ENCODE measurements at places on chromosomes 2 and 18.

GRCh38 chr2:49767316-49767715 is 613.0 kb upstream of the FSHR start:
- no peak for DNase-seq

- no peak for DNase-seq
These were observed 193.4 kb downstream of the CCDC102B start for GRCh38 chr18:68991286-68991685.

DNA sequence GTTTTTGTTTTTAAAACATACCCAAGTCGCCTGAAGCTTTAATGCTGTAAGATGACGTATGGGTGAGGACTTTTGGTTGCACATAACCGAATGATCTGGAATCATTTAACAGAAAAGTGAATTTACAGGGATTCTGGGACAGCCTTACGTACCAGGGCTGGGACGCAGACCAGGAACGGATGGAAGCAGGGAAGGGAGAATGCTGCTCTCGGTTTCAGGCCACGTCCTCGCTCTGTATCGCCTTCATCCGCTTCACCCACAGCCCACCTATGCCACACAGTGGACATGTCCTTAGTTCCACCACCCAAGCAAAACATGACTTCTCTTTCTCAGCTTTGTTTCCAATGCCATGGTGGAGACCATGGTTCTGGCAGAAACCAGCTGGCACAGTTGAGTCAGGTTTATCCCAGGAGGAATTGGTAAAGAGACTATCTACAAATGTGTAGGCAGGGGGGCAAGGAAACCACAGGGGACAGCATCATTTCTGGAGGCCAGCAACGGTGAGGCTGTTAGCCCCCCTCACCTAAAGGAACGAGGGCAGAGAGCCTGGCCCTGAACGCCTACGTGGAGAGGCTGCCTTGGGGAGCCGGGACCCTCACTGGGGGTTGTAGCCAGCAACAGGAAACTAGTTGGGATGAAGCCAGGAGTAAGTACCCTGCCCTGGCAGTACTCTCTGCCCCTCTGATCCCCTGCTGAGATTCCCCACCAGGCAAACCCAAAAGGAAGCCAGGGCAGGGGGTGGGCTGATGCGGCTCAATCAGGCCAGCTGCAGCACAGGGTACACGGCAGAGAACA is 132.5 kb downstream of the NDUFA10 start:
- no peak for DNase-seq

DNA sequence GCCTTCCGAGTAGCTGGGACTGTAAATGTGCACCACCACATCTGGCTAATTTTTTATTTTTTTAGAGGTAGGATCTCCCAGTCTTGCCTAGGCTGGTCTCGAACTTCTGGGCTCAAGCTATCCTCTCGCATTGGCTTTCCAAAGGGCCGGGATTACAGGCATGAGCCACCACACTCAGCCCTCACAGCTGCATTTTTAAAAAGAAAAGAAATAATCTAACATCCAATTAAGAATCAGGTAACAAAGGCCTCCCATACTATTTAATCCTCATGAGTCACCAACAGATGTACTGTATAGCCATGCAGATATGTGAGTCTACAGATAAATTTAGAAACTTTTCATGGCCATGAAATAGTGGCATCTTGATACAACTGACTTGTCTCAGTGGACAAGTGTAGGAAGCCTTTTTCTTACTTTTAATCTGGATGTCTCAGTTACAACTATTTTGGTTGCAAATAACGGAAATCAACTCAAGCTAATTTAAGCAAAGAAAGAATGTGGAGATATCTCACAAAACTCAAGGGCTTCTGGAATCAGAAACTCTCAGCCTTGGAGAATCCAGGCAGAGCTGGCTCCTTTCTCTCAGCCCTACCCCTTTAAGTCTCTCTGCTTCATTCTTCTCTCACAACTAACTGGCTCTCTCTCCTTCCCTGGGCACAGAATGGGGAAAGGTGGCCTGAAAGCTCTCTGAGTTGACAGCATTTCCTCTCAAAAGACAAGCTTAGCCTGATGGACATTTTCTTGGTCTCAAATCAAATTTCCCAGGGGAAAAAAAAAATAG is 12.8 kb upstream of the PPM1B start:
- DNase-seq = no peak

GRCh38 chr18:43665105-43665788 is 388.0 kb upstream of the SYT4 start:
- no peak for DNase-seq

DNA sequence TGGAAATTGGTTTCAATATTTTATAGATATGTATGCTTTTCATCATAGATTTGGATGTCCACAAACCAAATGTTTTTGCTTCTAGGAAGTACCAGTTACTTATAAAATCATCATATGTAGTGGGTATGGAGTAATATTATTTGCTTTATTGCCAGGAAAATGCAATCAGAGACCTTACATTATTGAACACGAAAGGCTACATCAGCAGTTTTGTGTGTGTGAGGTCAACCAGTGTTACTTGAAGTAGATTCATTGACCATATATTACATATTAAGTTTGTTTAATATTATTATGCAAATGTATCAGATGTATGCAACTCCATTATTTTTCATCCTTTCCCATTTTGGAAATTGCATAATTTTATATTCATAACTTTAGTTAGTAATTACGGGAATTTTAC is 219.1 kb upstream of the MMADHC start:
- DNase-seq = no peak

DNA sequence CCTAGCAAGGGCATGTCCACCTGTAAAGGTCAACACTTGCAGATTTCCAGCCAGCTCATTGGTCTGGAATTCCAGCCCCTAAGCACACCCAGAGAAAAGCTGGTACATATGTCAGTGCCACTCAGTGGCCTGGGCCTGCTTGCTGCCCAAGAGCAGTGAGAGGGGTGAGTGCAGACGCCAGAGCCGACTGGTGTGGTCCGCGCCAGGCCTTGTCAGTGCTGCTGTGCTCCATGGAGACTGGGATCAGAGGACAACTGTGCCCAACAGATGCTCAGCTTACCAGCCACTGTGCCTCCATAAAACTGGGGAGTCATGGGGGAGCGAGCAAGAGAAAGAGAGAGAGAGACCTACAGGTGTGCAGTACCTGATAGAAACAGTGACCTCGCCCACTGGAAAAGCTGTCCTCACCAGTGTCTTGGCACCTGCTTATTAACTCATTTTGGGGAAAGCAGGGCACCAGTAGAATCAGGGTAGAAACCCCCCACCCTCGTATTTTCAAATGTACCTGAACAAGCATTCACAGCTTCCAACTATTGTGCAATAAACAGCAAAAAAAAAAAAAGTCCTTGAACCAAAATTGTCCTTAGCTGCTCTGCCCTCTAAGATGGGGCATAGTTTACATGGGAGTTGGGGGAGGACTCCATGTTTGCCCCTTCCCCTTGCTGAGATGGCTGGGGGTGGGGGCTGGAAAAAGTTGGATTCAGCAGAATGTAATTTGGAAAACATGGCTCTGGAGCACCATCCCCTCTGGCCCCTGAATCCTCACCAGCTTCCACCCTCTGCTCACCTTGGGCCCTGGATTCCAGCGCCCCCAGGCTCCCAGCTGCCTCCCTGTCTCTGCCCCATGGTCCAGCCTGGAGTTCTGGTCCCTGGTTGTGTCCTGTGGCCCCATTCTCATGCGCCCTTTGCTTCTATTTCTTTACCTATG is 1.4 kb upstream of the SP140L start:
- DNase-seq = no peak

DNA sequence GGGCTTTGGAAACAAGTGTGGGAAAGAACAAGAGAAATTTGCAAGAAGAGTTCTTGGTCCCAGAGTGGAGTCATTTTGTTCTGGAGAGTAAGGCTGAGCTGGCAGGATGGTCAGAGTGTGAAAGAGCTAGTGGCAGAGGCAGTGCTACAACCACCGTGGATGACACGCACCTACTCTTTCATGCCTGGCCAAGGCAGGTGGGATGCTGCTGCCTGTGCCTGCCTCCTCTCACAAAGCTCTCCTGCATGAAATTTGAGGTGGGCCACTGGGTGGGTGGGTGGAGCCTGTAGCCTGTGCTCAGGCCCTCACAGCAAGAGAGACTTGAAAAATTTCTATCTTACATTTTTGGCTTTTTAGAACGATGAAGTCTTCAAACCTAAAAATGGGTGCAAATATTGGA is 9.4 kb upstream of the INO80C start:
- DNase-seq = no peak

DNA sequence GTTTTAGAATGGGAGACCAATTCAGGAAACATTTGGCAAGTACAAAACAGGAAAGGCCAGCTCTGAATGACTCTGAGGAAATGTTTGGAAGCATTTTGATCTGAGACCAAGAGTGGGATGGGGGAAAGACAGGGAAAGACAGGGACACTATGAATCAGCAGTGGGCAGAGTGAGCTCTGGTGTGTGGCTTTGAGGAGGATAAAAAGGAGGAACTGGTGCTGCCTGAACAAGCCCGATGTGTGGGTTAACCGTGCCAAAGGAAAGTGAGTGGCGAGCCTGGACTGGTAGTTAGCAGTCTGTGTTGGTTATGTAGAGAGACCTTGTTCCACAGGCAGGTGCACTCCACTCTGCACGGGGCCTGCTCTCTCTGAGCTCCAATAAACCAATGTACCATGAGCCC is 5.3 kb downstream of the MFSD6 start:
- peak; percentile 57 for DNase-seq

DNA sequence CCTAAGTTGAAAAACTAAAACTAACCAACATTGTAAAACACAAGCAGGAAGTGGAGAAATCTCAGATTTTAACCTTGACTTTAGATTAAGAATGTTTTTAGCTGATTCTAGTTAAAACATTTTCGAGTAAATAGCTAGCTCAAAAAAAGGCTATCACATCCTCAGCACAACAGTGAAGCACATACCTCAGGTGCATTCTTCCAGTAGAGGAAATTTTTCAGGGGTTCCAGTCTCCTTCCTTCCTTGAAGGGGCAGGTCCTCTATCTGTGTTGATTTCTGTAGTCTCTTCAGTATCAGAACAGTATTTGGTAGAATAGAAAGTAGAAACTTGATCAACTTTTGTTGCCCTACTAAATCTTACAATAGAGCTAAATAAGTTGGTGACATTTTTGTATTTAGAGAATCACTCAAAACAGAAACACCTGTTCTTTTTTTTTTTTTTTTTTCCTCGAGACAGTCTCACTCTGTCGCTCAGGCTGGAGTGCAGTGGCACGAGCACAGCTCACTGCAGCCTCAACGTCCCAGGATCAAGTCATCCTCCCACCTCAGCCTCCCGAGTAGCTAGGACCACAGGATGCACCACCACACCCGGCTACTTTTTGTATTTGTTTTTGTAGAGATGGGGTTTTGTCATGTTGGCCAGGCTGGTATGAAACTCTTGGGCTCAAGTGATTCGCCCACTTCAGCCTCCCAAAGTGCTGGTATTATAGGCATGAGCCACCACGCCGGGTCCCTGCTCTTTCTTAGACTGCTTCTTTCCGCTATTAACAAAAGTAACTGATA is 6.9 kb upstream of the GPR155 start:
- DNase-seq = no peak

- DNase-seq = no peak
These were observed 91.7 kb upstream of the YWHAQ start for GRCh38 chr2:9722451-9722850.

DNA sequence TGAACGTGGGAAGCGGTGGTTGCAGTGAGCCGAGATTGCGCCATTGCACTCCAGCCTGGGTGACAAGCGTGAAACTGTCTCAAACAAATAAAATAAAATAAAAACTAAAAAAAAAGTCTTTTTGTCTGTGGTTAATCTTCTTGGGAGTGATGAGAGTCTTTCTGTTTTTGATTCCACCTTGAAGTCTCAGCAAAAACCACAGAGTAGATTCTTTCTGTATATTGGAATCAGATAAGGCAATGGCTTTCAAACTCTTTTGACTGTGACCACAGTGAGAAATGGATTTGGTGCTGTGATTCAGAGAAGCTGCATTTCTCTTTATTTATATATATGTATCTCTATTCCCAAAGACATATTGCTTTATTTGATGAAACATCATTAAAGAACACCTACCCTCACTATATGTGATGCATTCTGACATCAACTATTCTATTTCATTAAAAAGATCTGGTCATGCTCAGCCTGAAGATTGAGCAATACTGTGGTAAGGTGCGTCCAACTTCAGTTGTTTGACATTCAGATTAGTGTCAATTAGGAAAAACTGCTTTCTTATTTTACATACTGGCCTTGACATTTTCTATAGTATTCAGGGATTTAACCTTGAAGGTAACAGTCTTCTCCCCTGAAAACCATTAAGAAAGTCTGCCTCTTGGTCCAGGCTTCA is 15.6 kb downstream of the HRH4 start:
- DNase-seq = no peak

DNA sequence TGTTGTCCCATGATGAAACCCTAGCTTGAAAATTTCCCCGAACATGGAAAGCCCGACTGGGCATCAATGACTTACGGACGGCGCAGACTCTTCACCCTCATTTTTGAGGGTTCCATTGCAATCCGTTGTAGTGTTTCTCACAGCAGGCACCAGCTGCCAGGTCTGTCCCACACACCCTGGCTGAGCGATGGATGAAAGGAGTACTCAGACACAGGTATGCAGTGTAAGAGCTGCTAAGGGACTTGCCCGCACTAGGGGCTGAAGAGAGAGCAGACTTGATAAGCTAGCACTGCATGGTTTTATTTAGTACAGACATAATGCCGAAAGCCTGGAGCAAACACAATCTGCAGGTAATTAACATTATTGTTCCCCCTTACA is 15.8 kb downstream of the DYNAP start:
- DNase-seq = no peak
